H9 (cell line): ENCODE measurements at places on chromosomes 6 and 20. TPM values are rescaled to one million over a fixed set of nuclear protein-coding genes. Genes with fewer than 3 reads are reported as not detected.

DNA sequence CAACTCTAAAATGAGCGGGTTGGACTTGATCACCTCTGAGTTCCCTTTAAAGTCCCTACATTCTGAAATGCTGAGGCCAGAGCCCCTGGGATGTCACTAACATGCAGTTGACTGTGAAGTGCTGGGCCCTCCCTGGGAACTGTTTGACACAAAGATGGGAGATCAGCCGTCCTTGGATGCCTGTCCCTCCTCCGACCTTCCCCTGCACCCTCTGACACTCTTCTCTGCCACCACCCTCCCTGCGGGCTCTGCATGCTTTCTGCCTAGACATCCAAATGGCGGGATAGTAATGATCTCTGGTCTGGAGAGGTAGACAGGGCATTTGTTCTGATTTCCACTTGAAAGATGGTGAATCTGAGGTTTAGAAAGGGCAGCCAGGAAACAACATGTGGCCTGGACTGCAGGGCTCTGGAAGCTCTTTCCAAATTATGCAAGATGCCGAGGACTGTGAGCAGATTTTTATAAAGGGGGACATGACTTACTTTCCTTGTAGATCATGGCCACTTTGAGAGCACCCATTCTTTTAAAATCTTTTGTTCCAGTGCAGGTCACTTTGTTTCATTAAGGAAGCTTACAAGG lies 113.2 kb downstream of the ZDHHC14 start:
- no peaks in the 10 kb centered on the region for H3K4me1 ChIP-seq
- H3K27me3 ChIP-seq = no peaks in the 10 kb centered on the region
- no peak overlapping the region for H3K27ac ChIP-seq
- DNase-seq = no peak

GRCh38 chr6:125944434-125944816 lies 12.1 kb upstream of the HINT3 start:
- no peaks in the 10 kb centered on the region for H3K4me1 ChIP-seq
- H3K36me3 ChIP-seq = no peaks in the 10 kb centered on the region
- DNase-seq = no peak
- no peak overlapping the region for H3K4me3 ChIP-seq

- H3K36me3 ChIP-seq = peaks cover 6% of the 10 kb centered on the region; the same call in 1 of the 2 replicates
- no peaks in the 10 kb centered on the region for H3K4me1 ChIP-seq
- no peak for DNase-seq
- H3K4me3 ChIP-seq = no peak overlapping the region
- H3K27ac ChIP-seq = no peak overlapping the region
- H3K27me3 ChIP-seq = no peaks in the 10 kb centered on the region
Observed at GRCh38 chr20:46435146-46435545, 28.7 kb upstream of the ELMO2 start.

- DNase-seq = no peak
- H3K27ac ChIP-seq = no peak overlapping the region
- no peaks in the 10 kb centered on the region for H3K27me3 ChIP-seq
Observed at GRCh38 chr6:42295181-42295580, 77.5 kb upstream of the MRPS10 start.

GRCh38 chr6:132464538-132465256 lies 48.2 kb downstream of the STX7 start:
- no peak overlapping the region for H3K27ac ChIP-seq
- no peak for DNase-seq
- H3K4me3 ChIP-seq = no peak overlapping the region
- H3K4me1 ChIP-seq = no peaks in the 10 kb centered on the region
- H3K36me3 ChIP-seq = peaks cover 2% of the 10 kb centered on the region; the same call in 1 of the 3 replicates
- H3K27me3 ChIP-seq = no peaks in the 10 kb centered on the region

GRCh38 chr6:158625881-158626305 lies 18.6 kb downstream of the DYNLT1 start:
- no peak overlapping the region for H3K27ac ChIP-seq
- no peak overlapping the region for H3K4me3 ChIP-seq
- H3K27me3 ChIP-seq = no peaks in the 10 kb centered on the region
- H3K36me3 ChIP-seq = peaks cover 66% of the 10 kb centered on the region
- H3K4me1 ChIP-seq = no peaks in the 10 kb centered on the region
- DNase-seq = no peak

DNA sequence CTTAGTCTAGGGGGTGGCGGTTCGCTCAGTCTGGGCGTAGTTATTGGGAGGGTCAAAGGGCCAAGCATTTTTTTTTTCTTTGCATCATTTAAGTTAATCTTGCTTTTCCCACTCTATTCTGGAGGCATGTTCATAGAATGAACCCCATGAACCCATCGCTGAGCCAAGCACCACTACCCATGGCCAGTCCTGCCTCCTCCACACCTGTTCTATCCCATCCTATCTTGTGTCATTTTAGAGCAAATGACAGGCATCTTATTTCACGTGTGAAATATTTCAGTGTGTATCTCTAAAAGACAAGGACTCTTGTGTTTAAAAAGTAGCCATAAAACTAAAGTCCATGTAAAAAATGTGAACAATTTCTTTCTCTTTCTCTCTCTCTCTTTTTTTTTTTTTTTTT lies 13.9 kb downstream of the SRC start:
- H3K27ac ChIP-seq = no peak overlapping the region
- H3K4me1 ChIP-seq = no peaks in the 10 kb centered on the region
- no peak for DNase-seq
- no peaks in the 10 kb centered on the region for H3K27me3 ChIP-seq
- H3K36me3 ChIP-seq = peaks cover 1% of the 10 kb centered on the region

- H3K4me1 ChIP-seq = peaks cover 6% of the 10 kb centered on the region; the same call in 1 of the 2 replicates
- H3K36me3 ChIP-seq = peaks cover 3% of the 10 kb centered on the region; the same call in 1 of the 2 replicates
Observed at GRCh38 chr20:6819599-6819998, 52.1 kb downstream of the BMP2 start.

DNA sequence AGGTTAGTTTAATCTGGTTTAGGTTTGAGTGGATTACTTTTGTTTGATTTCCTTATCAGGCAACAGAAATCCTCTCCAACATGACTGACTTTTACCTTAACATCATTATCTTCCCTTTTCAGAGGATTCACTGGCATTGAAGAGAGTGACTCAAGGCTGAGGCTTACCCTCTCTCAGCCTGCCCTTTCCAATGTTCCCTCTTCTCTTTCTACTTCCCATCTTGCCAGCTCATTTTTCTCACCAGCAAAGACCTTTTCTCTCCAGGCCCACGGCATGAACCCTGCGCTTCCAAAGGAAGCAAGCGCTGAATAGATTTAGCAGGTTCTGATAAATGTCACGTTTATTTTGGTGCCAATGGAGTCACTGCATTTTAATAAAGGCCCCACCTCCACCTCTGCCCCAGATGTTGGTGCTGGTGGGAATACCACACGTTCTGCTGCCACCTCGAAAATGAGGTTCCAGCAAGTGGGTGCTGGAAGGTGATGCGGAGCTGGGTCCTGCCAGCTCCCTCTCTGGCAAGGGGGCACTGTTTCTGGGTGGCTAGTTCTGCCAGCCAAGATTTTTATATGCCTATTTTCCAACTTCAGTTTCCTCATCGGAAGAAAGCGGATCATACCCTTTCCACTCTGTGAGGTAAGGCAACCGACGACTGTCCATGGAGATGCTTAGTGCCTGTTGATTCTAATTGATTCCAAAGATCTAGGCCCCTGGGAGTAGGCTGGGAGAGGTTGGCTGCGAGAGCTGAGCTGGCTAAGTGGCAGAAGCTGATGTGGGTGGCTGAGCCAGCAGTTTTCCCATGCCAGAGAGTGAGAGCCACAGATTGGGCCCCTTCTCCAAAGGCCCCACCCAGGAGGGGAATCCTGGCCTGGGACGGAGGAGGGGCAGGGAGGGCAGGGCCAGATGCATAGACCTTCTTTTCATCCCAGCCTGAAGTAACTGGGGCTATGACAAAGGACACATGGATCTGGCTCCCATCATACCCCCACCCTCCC lies 87.7 kb upstream of the MAFB start:
- no peak overlapping the region for H3K4me3 ChIP-seq
- H3K4me1 ChIP-seq = peaks cover 3% of the 10 kb centered on the region; the same call in 1 of the 2 replicates
- H3K27ac ChIP-seq = no peak overlapping the region
- H3K27me3 ChIP-seq = no peaks in the 10 kb centered on the region
- H3K36me3 ChIP-seq = no peaks in the 10 kb centered on the region

- H3K4me1 ChIP-seq = no peaks in the 10 kb centered on the region
- DNase-seq = no peak
- no peak overlapping the region for H3K27ac ChIP-seq
- no peaks in the 10 kb centered on the region for H3K27me3 ChIP-seq
- no peak overlapping the region for H3K4me3 ChIP-seq
Observed at GRCh38 chr20:32396646-32397160, 38.6 kb downstream of the ASXL1 start.

- H3K27ac ChIP-seq = no peak overlapping the region
- no peaks in the 10 kb centered on the region for H3K4me1 ChIP-seq
- peaks cover 4% of the 10 kb centered on the region; the same call in 1 of the 2 replicates for H3K36me3 ChIP-seq
- no peak for DNase-seq
- H3K4me3 ChIP-seq = no peak overlapping the region
Observed at GRCh38 chr20:58213716-58214115, 14.7 kb downstream of the ANKRD60 start.

DNA sequence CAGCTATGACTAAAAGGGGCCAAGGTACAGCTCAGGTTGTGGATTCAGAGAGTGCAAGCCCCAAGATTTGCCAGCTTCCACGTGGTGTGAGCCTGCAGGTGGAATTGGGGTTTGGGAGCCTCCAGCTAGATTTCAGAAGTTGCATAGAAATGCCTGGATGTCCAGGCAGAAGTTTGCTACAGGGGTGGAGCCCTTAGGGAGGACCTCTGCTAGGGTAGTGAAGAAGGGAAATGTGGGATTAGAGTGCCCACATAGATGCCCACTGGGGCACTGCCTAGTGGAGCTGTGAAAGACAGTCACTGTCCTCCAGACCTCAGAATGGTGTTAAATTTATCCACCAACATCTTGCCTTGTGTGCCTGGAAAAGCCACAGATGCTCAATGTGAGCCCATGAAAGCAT lies 255.1 kb downstream of the BMP2 start:
- H3K27me3 ChIP-seq = no peaks in the 10 kb centered on the region
- no peak for DNase-seq
- H3K36me3 ChIP-seq = peaks cover 23% of the 10 kb centered on the region
- H3K4me3 ChIP-seq = no peak overlapping the region
- no peak overlapping the region for H3K27ac ChIP-seq
- H3K4me1 ChIP-seq = no peaks in the 10 kb centered on the region

DNA sequence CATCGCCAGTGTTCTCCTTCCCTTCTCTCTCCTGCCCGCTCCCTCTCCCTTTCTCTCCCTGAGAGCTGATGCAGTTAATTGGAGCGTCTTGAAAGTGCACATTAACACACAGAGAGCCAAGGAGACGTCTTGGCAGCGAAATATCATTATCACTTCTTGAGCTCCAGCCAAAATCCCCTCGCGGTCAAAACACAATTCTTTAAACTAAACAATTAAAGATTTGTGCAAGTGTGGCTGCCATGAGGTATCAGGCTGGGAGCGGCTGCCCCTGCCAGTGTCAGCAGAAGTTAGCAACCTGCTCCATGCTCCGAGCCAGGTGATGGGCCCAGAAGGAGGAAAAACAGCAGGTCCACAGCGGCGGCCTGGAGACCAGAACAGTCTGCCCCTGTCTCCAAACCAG lies 100.9 kb upstream of the FOXP4 start:
- H3K27ac ChIP-seq = no peak overlapping the region
- H3K4me1 ChIP-seq = peaks cover 5% of the 10 kb centered on the region; the same call in 1 of the 2 replicates
- no peak overlapping the region for H3K4me3 ChIP-seq
- no peak for DNase-seq

- no peaks in the 10 kb centered on the region for H3K27me3 ChIP-seq
- no peak overlapping the region for H3K27ac ChIP-seq
- no peak for DNase-seq
Observed at GRCh38 chr6:70160276-70160675, 142.6 kb downstream of the COL9A1 start.

Gene ECT2L
- not detected in 2 replicates for total RNA-seq

Gene ID1
- total RNA-seq = 355 and 360 TPM in 2 replicates

Gene SNAP25
- 0.13 and 0.35 TPM in 2 replicates for total RNA-seq

Gene RIPPLY2
- total RNA-seq = 0.90 TPM in 2 replicates

Gene CLDN20
- total RNA-seq = not detected in 2 replicates
